Esophagus mucosa (tissue), 1 donor: ENCODE measurements at places on chromosomes 16 and 17. TPM values are rescaled to one million over a fixed set of nuclear protein-coding genes. Genes with fewer than 3 reads are reported as not detected.

- peak; percentile 62 for ATAC-seq
Observed at GRCh38 chr16:70395345-70395901, 43.5 kb downstream of the ST3GAL2 start.

Gene CCL1
- total RNA-seq = not detected

Gene ERN1
- 18.5 TPM for total RNA-seq

Gene ZPBP2
- total RNA-seq = not detected

Gene PRSS27
- total RNA-seq = 191 TPM

- ATAC-seq = peak; percentile 71
Observed at GRCh38 chr16:82425661-82426060, 201.1 kb upstream of the CDH13 start.

GRCh38 chr17:51734462-51734861 is 424.1 kb downstream of the CA10 start:
- ATAC-seq = no peak

Gene CCL13
- 0.24 TPM for total RNA-seq

DNA sequence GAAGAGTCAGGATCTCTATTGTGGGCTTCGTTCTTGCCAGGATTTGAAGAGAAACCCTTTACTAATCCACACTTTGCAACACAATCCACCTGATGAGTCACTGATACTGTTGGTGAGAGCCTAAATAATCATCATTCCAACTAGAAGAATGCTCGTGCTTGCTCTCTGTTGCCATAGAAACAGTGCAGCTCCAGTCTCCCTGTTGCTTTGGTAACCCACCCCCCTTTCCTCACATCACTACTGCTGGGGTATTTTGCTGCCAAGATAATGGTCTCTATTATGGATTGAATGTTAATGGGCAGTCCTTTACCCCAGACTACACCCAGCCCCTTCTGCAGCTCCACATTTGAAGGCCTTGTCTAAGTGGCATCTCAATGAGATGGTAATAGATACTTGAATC is 190.4 kb downstream of the ABCC12 start:
- no peak for ATAC-seq

- no peak for ATAC-seq
Observed at GRCh38 chr17:61457226-61457983, 5.2 kb downstream of the TBX4 start.

- no peak for ATAC-seq
Observed at GRCh38 chr17:67482764-67483163, 105.7 kb downstream of the PITPNC1 start.

Gene LCAT
- total RNA-seq = 4.1 TPM
